ENCODE measurements at places on chromosomes 5 and 9. TPM values are rescaled to one million over a fixed set of nuclear protein-coding genes. Genes with fewer than 3 reads are reported as not detected.

GRCh38 chr5:160133918-160134304 is 14.7 kb upstream of the PWWP2A start:
- DNase-seq = no peak

The GMCL2 gene
- polyA plus RNA-seq = not detected

DNA sequence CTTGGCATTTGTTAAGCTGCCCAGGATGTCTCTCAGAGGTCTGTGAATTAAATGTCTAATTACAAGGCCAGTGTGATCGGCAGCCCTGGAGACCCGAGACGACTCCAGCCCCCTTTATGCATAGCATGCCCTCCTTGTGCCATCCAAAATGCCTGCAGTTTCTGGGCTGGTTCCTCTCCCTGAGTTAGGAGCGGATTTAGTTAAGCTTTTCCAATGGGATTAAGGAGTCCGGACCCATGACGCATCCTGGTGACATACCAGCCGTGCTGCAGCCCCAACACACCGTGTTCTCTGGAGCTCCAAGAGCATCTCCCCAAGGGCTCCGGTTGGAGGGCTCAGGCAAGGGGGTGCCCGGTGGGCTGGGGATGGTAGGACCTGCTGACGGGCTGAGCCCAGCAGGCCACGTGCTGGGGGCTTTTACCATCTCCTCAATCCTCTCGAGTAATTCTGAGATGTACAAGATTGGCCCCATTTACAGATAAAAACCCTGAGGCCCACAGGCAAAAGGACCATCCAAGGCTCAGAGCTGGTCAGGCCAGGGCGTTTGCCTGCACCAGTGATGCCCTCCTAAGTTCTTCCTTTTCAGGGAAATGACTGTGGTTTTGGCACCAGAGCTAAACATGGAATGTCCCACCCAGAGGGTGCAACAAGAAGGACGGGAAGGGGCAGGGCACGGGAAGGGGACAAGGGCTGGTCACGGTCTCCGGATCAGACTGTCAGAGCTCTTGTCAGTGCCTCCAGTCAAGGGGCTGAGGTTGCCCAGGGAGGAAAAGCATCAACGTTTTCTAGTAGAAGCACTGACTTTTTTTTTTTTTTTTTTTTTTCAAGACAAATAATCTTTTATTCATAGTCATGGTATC is 82.6 kb upstream of the PHYKPL start:
- no peak for DNase-seq

DNA sequence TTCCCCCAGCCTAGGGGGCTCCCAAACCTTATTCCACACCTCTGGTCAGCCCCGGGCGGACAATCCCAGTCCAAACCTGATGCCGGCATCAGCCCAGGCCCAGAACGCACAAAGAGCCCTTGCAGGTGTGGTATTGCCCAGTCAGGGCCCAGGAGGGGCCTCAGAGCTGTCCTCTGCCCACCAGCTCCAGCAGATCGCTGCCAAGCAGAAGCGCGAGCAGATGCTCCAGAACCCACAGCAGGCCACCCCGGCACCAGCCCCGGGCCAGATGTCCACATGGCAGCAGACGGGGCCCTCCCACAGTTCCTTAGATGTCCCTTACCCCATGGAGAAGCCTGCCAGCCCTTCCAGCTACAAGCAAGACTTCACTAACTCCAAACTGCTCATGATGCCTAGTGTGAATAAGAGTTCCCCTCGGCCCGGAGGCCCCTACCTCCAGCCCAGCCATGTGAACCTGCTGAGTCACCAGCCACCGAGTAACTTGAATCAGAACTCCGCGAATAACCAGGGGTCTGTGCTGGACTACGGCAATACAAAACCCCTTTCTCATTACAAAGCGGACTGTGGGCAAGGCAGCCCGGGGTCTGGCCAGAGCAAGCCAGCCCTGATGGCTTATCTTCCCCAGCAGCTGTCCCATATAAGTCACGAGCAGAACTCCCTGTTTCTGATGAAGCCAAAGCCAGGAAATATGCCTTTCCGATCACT is 27.6 kb upstream of the LTC4S start:
- no peak for DNase-seq

Data from right lung (tissue), 10 donors.